AG09309 (cell line): ENCODE measurements at places on chromosomes 1 and 21.

DNA sequence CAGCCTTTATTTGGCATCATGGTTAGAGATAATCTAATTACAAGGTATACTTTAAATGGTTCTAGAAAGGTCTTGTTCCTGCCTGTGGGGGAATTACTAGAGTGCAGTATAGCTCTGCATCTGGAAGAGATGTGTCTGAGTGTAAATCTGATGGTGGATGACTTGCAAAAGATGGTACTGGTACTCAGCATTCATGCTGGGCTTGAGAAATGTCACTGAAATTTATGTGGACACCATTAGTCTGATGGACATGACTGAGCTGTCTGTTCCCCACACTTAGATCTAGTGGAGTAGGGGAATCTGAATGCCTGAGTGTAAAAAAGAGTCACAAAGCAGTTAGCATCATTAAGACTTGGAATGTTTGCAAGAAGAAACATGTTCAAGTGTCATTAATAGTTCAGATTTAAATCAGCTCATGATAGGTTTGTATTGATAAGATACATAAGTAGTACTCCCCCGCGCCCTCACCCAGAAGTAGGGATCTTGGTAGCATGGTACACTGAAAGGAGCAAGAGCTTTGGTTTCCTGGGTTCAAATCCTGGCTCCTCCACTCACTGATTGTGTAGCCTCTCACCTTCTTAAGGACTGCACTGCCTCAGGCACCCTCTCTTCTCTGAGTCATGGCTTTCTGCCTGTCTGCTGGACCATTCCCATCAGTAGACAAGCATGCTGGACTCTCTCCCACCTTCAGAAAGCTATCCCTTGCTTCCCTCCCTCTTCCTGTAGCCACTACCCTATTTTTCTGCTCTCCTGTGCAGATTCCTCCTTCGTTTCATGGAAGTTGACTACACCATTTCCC lies 292.9 kb downstream of the NFIA start:
- DNase-seq: no peak

DNA sequence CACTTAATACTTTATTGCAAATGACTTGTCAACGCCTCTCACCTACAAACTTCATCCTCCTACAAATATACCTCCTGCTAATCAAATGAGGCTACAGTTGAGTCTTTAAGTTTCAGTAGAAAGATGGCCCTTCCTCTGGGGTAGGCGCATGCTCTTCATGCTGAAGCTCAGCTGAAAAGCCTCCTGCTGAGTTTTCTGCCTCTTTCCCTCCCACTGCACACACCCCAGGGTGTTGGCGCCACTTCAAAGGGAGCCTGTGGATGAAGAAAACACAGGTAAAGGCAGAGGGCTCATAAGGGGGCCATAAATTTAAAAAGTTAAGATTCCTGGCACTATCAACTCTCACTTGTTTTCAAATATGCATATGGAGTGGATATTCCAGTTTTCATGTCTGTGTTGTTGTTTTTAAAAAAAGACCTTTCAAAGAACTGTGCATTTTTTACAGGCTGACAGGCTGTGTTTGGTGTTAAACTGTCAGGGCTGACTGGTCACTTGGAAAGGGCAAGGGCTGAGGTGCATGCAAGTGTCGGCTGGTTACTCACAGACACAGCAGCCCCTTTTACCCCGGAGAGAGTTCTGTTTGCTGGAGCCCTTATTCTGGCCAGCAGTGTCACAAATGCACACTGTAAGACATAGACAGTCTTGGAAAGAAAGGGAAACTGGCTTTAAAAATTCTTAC lies 42.9 kb upstream of the LGALS8 start:
- DNase-seq: no peak

DNA sequence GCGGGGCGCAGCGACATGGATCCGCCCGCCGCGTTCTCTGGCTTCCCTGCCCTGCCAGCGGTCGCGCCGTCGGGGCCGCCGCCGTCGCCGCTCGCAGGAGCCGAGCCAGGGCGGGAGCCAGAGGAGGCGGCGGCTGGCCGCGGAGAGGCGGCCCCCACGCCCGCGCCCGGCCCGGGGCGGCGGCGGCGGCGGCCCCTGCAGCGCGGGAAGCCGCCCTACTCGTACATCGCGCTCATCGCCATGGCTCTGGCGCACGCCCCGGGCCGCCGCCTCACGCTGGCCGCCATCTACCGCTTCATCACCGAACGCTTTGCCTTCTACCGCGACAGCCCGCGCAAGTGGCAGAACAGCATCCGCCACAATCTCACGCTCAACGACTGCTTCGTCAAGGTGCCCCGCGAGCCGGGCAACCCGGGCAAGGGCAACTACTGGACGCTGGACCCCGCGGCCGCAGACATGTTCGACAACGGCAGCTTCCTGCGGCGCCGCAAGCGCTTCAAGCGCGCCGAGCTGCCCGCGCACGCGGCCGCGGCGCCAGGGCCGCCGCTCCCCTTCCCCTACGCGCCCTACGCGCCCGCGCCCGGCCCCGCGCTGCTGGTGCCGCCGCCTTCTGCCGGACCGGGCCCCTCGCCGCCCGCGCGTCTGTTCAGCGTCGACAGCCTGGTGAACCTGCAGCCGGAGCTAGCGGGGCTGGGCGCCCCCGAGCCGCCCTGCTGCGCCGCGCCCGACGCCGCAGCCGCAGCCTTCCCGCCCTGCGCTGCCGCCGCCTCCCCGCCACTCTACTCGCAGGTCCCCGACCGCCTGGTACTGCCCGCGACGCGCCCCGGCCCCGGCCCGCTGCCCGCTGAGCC lies 459 bp downstream of the FOXE3 start:
- DNase-seq: no peak

GRCh38 chr1:36157115-36157903 lies 1.3 kb downstream of the MAP7D1 start:
- DNase-seq: no peak

DNA sequence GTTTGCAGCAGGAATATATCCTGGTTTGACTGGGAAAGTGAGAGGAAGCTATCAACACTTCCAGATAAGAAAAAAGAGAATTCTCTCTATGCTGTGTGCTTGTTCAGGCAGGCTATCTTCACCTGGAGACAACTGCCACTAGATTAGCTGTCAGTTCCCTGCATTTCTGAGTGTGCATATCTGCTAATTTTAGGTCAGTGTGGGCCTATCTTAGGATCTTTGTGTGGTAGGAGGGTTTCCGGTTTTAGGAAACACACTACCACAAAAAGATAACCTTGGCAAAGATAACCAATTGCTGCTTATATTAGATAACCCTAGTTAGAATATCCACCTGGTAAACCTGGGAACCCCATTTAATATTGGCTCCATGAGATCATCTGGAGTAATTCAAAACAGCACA lies 22.5 kb upstream of the GBP5 start:
- no peak for DNase-seq

GRCh38 chr1:206890125-206891060 lies 6.8 kb upstream of the IL24 start:
- DNase-seq: peak; percentile 90

DNA sequence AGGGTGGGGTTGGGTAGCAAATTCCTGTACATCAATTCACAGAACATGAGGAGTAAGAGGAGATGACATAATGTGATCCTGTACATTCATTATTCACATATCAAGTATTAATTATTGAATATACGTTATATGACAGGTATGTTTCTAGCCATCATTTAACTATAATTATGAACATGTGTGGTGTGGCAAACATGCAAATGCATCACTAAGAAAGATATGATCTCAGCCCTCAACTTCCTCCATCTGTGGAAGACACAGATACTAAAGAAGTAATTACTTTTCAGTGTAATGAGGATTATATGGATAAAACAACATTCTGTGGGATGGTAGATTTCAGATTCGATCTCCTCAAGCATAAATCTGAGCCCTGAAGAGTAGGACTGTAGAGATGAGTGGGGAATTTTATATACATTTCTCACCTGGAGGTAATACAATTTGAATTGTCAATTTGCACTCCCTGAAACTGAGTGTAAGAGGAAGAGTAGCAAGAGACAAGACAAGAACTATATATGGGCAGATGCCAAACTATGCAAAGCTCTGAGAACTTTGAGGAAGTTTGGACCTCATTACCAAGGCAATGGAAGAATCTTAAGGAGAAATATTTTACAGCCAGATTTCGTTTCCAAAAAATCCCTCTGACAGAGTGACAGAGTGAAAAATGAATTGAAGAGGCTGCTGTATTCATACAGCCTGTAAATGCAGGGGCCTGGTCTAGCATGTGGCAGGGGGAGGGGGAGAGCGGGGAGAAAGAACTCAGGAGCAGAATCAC lies 275.5 kb downstream of the TPR start:
- no peak for DNase-seq

- no peak for DNase-seq
Observed at GRCh38 chr1:168405906-168406549, 125.4 kb downstream of the TBX19 start.

- DNase-seq: peak; percentile 29
Observed at GRCh38 chr1:240946926-240947325, 335.0 kb upstream of the GREM2 start.

- no peak for DNase-seq
Observed at GRCh38 chr21:42215942-42216725, 2.8 kb upstream of the ABCG1 start.

DNA sequence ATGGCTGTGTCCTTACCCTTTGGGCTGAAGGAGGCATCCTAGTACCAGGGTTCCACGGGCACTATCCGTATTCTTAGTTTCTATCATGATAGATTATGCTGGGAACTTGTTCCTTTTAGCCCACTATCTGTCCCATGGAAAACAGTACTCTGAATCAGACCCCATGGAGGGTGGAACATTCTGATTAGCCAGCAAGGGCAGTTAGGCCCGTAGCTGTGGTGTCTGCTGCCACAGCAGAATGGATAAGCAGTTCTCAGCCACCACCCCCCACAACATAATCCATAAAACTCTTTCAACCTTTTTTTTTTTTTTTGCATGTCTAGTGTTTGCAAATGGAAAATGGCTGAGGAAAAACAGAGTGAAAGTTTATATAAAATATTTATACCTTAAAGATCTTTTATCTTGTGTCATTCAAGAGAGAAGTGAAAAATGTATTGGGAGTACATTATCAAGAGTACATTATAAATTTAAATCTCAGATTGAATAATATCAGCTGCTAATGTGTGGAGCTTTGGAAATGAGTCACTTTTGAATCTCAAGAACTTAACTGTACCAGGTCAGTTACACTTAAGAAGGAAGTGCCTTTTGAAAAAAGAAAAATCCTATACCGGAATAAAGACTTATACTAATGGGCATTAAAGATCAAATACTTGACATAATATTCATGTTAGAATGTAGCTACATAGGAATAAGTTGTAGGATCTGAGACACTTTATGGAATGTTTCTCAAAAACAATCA lies 80.3 kb downstream of the NFIA start:
- DNase-seq: no peak

- DNase-seq: no peak
Observed at GRCh38 chr1:12021616-12022015, 2.3 kb downstream of the MIIP start.

- DNase-seq: peak; percentile 90
Observed at GRCh38 chr21:41678924-41679318, 87.9 kb downstream of the RIPK4 start.

GRCh38 chr1:70656361-70656760 lies 245.3 kb downstream of the CTH start:
- DNase-seq: peak; percentile 17

DNA sequence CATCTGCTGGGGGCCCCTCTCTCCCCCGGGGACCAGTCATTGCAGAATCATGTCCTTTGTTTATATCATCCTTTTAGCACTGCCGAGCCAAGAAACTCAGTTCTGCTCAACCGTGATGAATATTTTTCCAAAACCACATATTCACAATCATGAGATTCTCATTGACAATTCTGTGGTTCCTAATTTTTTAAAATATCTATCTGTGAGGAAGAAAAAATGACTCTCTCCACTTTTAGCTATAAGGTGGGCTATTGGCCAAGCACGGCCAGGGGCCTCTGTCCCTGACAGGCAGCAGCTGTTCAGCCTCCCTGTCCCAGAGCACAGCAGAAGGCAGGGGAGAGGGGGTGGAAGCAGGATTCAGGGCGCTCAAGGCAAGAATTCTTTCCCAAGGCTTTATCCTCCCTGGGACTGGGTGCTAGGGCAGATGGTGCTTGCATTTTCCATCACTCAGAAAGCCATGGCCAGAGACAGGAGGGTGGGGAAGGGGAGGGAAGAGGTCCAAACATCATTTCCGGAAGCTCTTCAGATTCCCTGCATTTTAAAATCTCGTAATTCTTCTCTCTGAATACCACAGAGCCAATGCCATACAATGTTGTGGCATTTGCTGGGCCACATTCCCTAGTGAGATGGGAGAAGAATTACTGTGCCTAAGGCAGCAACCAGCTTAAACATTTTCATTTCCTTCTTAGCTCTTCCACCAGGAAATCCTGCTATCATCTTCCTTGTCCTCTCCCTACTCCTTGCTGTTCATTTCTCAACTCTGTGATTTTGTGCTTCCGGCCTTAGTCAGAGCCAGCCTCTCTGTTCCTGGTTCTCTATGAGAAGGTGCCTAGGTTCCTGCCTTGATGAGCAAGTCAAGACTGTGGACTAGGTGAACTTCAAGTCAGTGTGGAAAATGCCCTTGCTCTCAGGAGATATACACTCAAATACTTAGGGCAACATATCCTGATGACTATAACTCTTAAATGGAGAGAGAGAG lies 60.3 kb downstream of the KCNJ6 start:
- DNase-seq: no peak

- DNase-seq: no peak
Observed at GRCh38 chr1:206842854-206843253, 22.6 kb upstream of the IL20 start.

DNA sequence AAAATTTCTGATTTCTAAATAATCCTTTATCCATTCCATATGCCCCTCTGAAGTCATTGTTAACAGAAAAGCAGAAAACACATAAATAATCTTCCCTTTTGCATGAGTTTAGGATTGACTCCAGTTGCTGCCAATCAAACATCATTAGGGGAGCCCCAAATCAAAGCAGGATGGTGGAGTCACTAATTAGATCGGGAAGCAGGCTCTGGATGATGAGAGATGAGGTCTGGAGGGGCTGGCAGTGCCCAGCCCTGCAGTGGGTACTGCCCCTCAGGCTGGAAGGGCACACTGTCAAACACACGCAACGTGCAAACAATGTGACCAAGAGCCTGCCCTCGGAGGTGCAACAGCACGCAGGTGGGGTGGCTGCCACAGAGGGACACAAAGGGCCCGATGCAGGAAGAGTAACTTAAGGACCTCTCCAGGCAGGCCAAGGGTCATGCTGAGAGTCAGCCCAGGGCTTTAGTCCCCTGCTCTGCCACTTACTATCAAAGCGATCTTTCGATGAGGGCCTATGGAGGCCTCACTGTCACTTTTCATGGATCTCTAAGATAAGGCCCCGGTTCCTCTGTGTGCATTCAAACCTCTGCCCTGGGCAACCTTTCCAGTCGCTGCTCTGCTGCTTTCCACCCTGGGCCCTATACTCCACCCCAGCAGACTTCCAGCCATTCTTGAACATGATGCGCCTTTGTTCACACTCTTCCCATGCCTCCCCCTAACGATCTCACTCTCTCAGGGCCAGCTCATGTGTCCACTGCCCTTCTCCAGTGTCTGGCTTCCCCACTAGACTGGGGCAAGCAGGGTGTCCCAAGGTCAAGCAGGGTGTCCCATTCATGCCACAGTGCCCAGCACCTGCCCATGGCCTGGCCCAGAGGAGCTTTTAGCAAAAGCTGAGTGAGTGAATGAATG lies 98.9 kb downstream of the DMRTB1 start:
- no peak for DNase-seq
